DMS 273 treated with DMSO at 0.1 percent for 48 hours (cell line): ENCODE measurements at places on chromosomes 2 and 18.

DNA sequence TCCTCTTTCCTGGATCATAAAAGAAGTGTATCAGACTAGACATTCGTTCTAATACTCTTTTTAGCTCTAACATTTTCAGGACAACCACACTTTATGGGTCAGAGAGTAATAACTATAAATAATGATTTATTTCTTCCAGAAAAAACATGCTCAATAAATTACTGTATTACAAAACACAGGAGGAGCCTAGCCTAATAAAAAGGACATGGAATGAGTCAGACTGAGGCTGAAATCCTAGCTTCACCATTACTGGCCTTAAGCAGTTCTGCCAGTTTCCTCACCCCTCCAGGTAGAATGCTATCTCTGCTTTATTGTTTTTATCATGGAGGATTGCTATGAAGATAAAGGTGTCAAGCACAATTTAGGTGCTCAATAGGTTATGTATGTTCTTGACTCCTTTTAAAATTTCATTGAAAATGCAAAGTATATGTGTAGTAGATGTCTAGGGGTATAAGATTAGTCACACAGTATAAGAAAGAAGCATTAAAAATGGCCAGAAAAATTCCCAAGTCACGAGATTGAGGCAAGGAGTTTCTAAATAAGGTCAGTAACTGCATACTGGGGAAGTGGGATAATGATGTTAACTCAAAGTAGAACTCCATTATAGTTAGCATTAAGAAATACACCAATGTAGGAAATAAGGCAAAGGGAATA, 105.5 kb upstream of the NEUROD1 start:
- DNase-seq, result no peak

DNA sequence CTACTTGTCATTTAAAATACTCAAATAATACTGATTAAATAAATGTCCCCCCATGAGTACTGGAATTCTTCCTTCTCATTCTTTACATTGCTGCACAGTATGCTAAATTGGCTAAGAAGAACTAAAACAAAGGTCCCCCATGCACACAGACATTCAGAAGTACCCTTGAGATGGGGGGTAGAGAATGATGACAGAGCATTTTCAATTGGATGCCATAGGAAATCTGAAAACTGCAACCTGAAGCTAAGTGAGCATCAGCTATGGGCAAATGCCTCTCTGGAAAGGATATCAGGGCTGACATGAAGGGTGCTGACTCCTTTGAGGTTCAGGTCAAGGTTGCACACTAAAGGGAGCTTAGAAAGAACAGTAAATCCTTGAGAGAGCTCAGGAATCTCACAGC, 10.1 kb upstream of the TNFAIP6 start:
- DNase-seq, result no peak

GRCh38 chr2:191927319-191927867, 80.5 kb upstream of the CAVIN2 start:
- DNase-seq, result peak; percentile 73

GRCh38 chr2:109396202-109397180, 217.3 kb downstream of the SEPTIN10 start:
- no peak for DNase-seq

DNA sequence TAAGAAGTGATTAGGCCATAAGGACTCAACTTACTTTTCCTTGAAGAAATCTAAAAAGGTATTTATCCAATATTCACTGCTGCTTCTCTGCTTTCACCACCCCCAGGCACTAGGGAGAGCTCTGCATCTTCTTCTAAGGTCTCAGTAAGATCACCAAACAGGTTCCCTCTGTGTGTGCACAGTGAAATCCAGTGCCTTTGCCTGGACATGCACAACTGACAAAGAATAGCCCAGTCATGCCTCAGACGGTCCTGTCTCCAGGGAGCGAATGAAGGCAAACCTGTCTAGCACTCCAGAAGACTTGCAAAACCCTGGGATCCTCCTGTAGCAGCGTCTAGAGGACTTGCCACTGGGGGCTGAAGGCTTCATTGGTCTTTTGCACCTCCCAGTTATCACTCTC, 344.5 kb upstream of the LRATD1 start:
- no peak for DNase-seq

DNA sequence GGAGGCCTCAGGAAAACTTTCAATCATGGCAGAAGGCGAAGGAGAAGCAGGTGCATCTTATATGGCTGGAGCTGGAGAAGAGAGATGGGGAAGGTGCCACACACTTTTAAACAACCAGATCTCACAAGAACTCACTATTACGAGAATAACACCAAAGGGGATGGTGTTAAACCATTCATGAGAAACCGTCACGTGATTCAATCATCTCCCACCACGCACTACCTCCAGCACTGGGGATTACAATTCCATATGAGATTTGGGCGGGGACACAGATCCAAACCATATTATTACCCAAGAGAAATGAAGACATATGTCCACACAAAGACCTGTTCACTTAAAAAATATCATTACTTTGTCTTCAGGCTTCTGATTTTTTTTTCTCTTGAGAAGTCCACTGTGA, 518.5 kb downstream of the DCDC2C start:
- DNase-seq, result no peak

DNA sequence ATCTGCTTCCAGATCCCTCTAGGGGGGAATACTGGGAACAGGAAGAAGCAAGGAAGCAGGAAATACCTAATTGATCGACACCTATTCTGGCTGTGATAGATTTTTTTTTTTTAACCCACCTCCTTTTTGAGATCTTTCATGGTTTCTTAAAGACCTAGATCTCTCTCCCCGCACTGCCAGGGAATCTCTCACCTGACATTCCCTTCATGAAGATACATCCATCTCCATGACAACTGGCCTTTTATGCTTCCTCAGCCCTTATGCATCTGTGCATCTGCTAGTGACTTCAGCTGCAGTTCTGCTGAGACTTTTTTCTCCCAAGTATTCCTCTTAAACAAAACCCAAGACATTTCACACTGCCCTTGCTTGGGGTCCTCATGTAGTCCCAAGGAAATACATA, 21.1 kb upstream of the CPO start:
- no peak for DNase-seq

- DNase-seq, result no peak
Measured at GRCh38 chr2:240832921-240833494, 13.0 kb upstream of the KIF1A start.

- DNase-seq, result no peak
Measured at GRCh38 chr2:226059961-226060627, 660.6 kb downstream of the NYAP2 start.
